M059J (cell line): ENCODE measurements at places on chromosomes 12 and 14. TPM values are rescaled to one million over a fixed set of nuclear protein-coding genes. Genes with fewer than 3 reads are reported as not detected.

DNA sequence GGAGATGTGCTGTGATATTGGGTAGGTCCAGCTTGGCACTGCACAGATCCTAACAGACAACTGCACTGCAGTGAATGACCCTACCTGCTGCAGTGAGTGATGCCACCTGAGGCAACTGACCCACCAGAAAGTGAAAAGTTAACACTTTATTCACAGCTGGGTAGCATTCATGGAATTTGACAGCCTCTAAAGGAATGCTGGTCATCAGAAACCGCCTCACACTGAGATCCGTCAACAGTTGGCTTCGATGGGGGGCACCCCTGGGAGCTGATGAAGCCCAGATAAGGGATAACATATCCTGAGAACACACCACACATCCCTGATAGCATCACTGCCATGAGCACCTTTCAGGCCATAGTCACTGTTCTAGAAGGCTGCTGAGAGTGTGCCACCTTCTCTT, 272.4 kb upstream of the CRY1 start:
- no peak for DNase-seq

DNA sequence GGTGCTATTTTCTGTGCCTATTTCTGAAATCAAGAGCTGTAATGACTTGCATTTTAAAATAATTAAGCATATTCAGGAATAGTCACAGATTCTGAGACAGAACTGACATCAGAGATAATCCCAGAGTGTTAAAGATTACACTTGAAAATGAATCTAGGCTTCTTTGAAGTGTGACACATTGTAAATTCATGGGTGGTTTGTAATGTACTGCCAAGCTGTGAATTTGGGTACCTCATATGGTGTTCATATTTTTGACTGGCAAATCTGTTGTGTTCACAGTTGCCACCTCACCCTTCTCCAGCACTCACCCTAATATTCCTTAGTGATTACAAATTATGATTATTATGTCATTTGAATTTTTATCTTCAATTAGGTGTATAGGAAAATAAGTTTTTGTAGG, 78.5 kb upstream of the CSRP2 start:
- DNase-seq = no peak

The USP44 gene
- total RNA-seq = 0.02 TPM in 1 of 2 replicates, not detected in the other

The ARHGAP5 gene
- 52.5 and 75.3 TPM in 2 replicates for total RNA-seq

DNA sequence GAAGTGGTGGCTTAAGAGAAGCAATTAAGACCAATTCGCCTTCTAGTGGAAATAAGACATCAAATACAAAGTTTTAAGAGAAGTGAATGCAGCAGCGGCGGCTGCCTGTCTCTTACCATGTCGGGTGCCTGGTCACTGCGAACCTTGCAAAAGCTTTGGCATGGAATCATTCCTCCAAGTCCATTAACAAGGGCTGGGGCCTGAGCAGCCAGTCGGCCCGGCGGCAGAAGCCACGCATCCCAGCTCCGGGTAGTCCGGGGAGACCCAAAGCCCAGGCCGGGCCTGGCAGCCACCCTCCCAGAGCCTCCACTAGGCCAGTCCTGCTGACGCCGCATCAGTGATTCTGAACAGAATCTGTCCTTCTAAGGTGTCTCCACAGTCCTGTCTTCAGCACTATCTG, 321.0 kb downstream of the TMEM121 start:
- DNase-seq = no peak

The PRIMA1 gene
- total RNA-seq = not detected in 2 replicates

DNA sequence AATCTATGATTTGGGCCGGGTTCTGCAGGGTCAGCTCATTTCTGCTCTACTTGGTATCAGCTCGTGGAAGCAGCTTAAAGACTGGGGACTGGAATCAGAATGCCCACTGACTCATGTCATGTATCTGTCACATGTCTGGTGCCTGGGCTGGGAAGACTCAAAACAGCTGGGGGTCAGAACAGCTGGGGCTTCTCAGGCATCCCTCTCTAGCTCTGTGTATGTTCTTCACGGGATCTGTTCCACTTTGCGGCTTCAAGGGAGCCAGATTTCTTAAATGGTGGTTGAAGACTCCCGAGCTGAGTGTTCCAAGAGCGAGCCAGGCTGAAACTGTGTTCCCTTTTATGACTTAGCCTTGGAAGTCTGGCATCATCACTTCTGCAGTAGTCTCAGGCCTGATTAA, 11.9 kb downstream of the AEBP2 start:
- no peak for DNase-seq

The C12orf50 gene
- total RNA-seq = not detected in 2 replicates

The GDF11 gene
- 3.9 and 7.1 TPM in 2 replicates for total RNA-seq

GRCh38 chr12:54572881-54573280, 15.6 kb downstream of the PPP1R1A start:
- no peak for DNase-seq

DNA sequence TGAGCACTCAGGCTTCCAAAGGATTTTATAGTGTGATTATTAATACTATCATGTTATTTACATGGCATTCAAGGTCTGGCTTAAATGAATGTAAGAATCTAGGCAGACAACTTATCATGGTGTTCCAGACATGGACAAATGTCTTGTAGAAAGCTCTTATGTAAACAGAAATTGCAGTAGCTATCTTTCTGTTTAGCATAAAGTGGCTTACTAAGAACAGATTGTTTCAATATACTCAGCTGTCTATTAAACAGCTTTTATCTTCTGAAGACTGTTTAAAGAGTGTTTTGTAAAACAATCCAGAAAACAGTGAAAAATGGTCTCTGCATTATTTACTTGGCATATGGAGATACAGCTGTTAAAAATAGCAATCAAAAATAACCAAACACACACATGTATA, 1061.8 kb upstream of the SEL1L start:
- DNase-seq = no peak

The RNASE3 gene
- not detected in 2 replicates for total RNA-seq

The MED6 gene
- 37.2 and 37.8 TPM in 2 replicates for total RNA-seq

GRCh38 chr12:71503579-71504391, 64.2 kb downstream of the LGR5 start:
- peak; percentile 7 for DNase-seq

DNA sequence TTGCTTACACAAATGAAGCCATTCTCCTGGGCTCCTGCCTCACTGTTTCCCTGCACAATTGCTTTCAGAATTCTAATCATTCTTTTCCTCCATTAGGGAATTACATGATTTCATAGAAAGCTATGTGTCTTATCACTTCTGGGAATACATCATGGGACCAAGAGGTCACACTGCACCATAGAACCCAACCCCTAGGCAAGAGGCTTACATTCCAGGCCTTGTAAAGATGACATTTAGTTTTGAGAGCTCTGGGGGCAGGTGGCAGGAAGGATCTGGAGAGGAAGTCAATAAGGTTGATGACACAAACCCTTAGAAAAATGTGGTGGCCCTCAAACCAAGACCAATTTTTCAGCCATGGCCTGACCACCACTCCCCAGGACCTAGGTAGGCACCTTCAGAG, 57.1 kb downstream of the NUAK1 start:
- DNase-seq = peak; percentile 61

The FAM186B gene
- 0.07 TPM in 1 of 2 replicates, not detected in the other for total RNA-seq

The RFX4 gene
- not detected in 2 replicates for total RNA-seq

The ATL1 gene
- total RNA-seq = 0.32 and 0.44 TPM in 2 replicates

DNA sequence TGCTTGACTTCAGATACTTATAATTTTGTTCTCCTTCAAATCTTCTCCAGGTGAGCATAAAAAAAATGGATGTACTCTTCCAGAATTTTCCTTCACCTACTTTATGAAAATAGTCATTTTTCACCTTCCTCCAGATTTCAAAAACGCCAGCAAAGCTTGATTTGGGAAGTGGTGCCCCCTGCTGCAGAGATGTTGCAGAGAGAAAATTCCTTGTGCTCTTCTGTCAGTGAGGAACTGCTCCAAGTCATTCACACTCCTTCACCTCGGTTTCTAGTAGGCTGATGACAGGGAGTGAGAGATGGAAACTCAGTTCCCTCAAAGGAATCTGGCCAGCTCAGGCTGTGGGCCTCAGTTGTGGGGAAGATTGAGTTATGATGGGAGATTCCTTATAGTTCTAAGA, 24.2 kb upstream of the RNASE3 start:
- DNase-seq = no peak

GRCh38 chr14:37171678-37172023, 755 bp downstream of the SLC25A21 start:
- no peak for DNase-seq

The MYF5 gene
- not detected in 2 replicates for total RNA-seq
